Heart left ventricle (tissue), 16 donors: ENCODE measurements at places on chromosomes 7 and 10.

DNA sequence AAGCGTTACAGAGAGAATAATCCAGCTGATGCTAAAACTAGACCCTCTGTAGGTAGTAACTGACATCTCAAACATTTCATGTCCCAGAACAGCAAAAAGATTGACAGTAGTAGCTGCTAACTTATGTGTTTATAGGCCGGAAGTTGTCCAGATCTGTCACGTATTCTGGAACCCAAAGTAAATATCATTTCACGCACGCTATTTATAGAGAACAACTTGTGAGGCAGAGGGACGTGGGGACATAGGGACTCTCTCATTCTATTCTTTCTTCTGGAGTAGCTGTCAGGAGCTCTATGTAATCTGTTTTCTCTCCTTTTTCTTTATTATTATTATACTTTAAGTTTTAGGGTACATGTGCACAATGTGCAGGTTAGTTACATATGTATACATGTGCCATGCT is 22.3 kb downstream of the AGK start:
- no peak for DNase-seq

GRCh38 chr10:58888957-58889356 is 287.5 kb upstream of the PHYHIPL start:
- no peak for DNase-seq

DNA sequence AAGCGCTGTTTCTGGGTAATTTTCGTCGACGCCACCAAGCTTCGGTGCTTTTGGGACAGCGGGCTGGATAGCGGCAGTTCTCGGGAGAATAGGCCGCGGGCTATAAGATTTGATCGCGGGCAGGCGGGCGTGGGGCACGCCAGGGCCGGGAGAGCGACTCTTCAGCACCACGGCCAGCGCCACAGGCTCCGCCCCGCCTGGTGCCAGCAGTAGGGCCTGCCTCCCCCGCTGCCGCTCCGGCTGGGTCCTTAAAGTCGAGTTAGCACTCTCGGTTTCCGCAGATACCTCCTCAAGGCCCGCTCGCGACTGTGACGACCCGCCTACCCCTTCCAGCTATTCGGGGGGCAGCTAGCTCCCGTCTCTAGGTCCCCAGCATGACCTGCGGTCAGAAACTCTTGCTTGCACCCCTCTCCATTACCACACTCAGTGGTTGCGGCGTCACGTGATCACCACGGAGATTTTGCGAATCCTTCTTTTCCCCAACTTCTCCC is 9.4 kb downstream of the NXPH1 start:
- DNase-seq = peak; percentile 37

GRCh38 chr10:107019154-107019553 is 145.4 kb downstream of the SORCS1 start:
- DNase-seq = no peak

DNA sequence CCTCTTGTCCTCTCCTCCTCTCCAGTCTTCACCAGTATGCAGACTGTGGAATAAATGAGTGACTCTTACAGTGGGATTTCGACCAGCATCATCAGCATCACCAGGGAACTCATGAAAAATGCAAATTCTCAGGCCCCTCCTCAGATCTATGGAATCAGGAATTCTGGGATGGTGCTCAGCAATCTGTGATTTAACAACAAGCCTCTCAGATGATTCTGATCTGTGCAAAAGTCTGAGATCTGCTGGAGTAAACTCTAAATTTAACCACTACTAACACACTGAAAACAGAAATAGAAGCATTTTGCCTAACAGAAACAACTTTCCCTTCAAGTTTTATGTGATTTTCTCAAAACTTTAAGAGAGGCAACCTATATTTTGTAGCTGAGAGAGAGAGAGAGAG is 124.8 kb upstream of the FAM3C start:
- DNase-seq = no peak

- no peak for DNase-seq
These were observed 12.5 kb downstream of the PDLIM1 start for GRCh38 chr10:95278061-95278988.

GRCh38 chr10:35300063-35300699 is 36.1 kb upstream of the CCNY start:
- no peak for DNase-seq

DNA sequence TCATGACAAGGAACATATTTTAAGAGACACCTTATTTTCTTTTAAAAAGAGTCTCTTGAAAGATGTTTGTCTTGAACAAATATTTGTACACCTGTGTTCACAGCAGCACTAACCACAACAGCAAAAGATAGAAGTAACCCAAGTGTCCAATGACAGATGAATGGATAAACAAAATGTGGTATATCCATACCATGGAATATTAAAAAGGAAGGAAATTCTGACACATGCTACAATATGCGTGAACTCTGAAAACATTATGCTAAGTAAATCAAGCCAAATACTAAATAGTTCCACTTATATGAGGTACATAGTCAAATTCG is 17.8 kb downstream of the SGMS1 start:
- DNase-seq = no peak

DNA sequence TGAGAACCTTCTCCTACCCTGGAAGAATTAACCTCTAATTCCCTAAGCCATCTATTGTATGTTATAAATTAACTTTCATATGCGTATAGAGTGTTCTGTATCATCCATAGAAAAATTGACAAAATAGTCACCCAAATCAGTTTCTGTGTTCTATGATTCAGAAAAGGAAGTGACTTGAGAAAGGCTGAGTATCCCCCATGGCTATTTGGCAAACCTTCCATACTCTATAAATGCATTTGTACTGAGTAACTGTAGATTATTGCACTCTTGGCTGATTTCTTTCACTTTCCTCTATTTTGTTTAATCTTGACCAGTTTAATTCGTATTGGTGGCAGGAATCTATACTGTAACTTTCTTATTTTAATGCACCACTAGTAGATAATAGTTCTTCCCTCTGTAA is 182.2 kb downstream of the HTR7 start:
- no peak for DNase-seq

GRCh38 chr10:45211576-45211975 is 103.8 kb downstream of the OR13A1 start:
- DNase-seq = no peak

GRCh38 chr7:12146813-12147212 is 64.3 kb upstream of the TMEM106B start:
- no peak for DNase-seq

DNA sequence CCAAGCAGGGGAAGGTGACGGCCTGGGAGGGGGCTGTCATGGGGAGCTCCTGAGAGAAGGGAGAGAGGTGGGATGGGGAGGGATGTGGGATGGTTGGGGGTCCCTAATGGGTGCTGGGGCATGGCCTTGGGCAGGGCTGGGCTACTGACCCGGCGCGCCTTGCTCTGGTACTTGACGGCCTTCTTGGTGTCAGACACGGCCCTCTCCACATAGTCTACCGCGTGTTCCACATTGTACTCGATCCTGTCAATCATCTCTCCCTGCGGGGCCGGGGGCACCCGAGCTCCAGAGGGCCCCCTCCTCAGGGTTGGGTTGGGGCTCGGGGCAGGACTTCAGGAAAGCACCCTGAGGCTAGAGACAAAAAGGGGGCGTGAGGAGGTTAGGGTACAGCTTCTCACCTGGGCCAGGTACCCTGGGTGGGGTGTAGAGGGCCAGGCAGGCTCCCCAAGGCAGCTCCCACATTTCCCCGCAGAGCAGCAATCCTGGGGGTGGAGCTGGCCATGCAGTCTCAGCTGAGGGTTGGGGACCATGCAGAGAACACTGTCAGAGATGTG is 17.3 kb downstream of the BUD23 start:
- no peak for DNase-seq

DNA sequence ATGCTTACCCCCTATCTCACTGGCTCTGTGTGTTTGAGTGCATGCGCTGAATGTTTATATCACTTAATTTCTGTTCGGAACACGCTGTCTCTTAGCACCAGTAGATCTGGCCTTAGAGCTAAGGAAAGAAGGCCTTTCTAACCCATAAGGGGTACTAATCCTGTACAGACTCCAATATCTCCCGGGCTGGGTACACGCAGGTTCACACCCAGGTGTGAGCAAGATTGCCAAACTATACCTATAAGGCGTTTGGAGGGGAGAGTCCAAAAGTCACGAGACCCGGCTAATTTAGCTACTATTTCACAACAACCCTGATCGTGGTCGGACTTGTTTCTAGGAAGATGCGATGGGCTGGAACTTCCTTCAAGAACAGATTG is 727 bp upstream of the PDSS1 start:
- DNase-seq = no peak

- DNase-seq = peak; percentile 89
These were observed 36.8 kb downstream of the CTBP2 start for GRCh38 chr10:125123476-125124114.

GRCh38 chr10:101493782-101494281 is 94.2 kb downstream of the POLL start:
- DNase-seq = no peak

DNA sequence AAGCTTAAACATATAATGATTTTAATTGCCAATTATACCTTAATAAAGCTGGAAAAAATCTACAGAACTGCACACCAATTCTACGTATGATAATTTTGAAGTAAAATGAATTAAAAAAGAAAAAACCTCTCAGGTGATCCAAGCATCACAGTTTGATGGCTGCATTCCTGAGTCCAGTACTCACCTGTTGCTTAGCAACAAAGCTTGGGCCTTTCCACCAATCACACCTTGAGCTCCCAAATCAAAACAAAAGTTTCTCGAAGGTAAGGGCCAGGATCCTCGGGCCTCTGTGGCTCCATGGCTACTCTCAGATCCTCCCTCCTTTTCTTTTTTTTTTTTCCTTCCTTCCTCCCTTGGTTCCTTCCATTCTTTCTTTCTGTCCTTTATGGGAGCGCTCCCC is 137.2 kb upstream of the PCBD1 start:
- no peak for DNase-seq
